ENCODE measurements at places on chromosomes 4 and X.

- DNase-seq: no peak
Measured at GRCh38 chr4:166315721-166316467, 442.9 kb downstream of the TLL1 start.

- no peak for DNase-seq
Measured at GRCh38 chrX:19987856-19988255, 3.0 kb downstream of the BCLAF3 start.

DNA sequence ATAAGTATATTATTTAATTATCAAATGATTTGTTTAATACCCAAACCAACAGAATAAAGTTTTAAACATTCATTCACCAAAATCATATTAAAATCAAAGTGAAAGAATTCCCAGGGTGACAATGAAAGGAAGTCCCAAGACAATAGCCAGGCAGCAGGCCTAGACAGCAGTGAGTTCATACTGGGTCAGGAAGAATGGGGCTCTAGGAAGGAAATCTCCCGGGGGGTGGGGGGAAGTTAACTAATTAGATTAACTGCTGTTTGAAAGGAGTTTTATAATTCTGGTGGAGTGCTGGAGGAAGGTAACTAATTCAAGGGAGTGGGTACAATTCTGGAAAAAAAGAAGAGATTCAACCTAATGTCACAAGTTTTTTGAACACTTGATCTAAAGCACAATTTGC lies 104.1 kb downstream of the ZAR1 start:
- no peak for DNase-seq

DNA sequence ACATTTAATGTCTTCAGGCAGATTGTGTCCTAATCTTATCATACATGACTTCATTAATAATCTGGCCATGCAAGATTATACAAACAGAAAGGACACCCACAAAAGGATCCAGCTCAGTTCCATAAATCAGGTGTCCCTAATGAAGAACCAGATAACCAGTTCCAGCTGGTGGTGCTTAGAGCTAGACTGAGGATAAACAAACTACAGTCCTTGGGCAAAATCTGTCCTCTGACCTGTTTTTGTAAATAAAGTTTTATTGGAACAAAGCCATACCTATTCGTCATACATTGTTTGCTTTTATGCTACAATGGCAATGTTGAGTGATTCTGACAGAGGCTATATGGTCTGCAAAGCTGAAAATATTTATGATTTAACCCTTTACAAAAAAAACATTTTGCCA lies 199.5 kb downstream of the MID1IP1 start:
- DNase-seq: no peak

DNA sequence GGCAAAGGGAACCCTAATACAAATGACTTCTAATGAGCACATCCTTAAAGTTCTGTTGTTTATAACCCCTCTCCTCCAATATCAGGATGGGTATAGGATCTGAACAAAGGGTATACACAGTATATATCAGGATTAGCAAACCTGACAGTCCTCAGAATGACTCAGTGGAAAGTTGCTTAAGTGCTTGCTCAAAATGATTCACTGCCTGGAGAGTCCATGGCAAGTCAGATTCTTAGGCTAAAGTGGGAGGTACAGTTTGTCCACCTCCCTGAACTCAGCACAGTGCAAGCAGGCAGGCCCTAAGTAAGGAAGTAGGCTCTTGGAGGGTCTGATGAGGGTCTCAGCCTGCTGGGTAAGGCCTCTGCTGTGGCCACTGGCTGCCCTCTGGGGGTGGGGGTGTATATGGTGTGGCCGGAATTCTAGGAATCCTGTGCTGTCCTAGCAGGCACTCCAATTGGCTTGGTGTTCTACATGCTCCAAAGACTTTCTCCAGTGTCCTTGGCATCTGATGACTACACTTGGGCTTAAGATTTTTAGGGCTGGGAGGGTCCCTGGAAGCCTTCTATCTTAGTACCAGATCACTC lies 54.3 kb downstream of the CHRDL1 start:
- no peak for DNase-seq

- no peak for DNase-seq
Measured at GRCh38 chr4:187362937-187363857, 632.4 kb upstream of the ZFP42 start.

GRCh38 chrX:48665991-48666390 lies 17.6 kb upstream of the WAS start:
- no peak for DNase-seq

GRCh38 chr4:93303440-93303839 lies 525.1 kb upstream of the ATOH1 start:
- DNase-seq: no peak

- no peak for DNase-seq
Measured at GRCh38 chr4:138693526-138693925, 322.1 kb upstream of the NOCT start.

GRCh38 chrX:133415276-133416105 lies at the start of gene GPC4:
Gene GPC4 (minus strand): TSS chrX:133415489. CDS start chrX:133414965, 524 bp downstream.
- DNase-seq: no peak

- no peak for DNase-seq
Measured at GRCh38 chr4:112185740-112186670, 40.8 kb downstream of the FAM241A start.

DNA sequence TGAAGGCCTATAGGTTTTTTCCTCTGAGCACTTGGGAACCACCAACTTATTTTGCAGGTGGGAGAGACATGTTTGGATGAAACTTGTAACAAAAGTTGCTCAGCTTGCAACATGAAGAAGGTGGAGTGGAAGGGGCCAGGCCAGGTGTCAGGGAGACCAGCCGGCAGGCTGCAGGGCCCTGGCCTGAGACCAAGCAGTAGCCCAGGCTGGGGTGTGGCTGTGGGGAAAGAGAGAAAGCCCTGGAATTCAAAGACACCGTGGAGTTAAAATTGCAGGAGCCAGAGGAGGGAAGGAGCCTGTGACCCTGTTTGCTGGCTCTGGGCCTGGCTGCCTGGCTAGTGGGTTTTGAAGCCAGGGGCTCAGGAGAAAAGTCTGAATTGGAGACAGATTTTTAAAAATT lies 43.4 kb downstream of the EFNB1 start:
- DNase-seq: no peak

- DNase-seq: no peak
Measured at GRCh38 chr4:27775156-27775555, 914.5 kb downstream of the STIM2 start.

GRCh38 chr4:142547974-142548373 lies 298.1 kb downstream of the INPP4B start:
- no peak for DNase-seq

GRCh38 chrX:150118476-150118875 lies 180.2 kb upstream of the EOLA2 start:
- DNase-seq: no peak

DNA sequence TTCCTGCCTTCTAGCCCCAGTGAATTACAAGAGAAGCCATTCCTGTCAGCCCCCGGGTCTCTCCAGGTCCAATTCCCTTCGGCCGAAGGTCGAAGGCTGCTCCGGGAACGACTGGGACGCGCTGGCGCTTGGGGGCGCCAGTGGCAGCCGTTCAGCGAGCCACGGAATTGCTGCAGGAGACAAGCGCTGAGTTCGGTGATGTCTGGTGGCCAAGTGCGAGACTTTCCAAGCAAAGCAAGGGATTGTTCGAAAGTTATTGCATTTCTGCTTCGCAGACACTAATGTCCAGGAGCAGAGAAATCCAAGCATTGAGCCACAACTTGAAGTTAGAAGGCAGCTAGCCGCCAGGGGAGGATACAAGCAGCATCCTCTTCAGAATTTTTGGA lies 1.1 kb upstream of the DKK2 start:
- peak; percentile 8 for DNase-seq

GRCh38 chr4:15100994-15101695 lies 98.9 kb downstream of the CPEB2 start:
- no peak for DNase-seq

DNA sequence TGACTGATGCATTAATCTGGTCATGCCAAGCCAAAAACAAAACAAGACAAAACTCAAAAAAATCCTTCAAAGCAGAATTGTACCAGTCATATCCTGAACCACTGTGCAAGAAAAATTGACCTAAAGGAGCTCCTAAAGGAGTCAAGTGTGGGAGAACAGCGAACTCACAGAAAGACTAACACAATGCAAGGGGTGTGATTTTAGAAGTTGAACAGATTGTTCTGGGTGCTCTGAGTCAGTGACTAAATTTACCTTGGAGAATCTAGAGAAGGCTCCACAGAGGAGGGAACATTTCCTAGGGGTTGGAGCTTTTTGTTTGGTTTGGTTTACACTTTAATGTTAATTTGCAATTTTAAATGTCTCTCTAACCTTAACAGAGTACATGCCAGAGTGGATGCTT lies 48.9 kb upstream of the PHF8 start:
- DNase-seq: no peak

GRCh38 chrX:20267931-20268701 lies 1.4 kb upstream of the RPS6KA3 start:
- DNase-seq: no peak

DNA sequence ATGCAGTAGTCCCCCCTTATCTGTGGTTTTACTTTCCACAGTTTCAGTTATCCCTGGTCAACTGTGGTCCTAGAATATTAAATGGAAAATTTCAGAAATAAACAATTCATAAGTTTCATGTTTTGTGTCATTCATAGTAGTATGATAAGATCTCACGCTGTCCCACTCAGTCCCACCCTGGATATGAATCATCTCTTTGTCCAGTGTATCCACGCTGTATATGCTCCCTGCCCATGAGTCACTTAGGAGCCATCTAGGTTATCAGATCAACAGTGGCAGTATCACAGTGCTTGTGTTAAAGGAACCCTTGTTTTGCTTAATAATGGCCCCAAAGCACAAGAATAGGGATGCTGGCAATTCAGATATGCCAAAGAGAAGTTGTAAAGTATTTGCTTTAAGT lies 16.2 kb upstream of the SYTL4 start:
- DNase-seq: no peak

DNA sequence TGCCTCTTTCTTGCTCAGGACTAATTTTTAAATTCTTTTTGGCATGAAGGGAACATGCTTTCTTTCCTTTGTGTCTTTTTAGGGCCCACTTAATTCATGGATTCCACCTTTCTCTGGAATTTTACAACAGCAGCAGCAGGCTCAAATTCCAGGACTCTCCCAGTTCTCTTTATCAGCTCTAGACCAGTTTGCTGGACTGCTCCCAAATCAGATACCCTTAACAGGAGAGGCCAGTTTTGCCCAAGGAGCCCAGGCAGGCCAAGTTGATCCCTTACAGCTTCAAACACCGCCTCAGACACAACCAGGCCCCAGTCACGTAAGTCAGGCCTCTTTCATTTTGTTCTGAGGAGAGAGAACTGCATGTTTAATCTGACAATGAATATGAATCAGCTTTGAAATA lies 2.3 kb downstream of the ODAM start:
- no peak for DNase-seq

DNA sequence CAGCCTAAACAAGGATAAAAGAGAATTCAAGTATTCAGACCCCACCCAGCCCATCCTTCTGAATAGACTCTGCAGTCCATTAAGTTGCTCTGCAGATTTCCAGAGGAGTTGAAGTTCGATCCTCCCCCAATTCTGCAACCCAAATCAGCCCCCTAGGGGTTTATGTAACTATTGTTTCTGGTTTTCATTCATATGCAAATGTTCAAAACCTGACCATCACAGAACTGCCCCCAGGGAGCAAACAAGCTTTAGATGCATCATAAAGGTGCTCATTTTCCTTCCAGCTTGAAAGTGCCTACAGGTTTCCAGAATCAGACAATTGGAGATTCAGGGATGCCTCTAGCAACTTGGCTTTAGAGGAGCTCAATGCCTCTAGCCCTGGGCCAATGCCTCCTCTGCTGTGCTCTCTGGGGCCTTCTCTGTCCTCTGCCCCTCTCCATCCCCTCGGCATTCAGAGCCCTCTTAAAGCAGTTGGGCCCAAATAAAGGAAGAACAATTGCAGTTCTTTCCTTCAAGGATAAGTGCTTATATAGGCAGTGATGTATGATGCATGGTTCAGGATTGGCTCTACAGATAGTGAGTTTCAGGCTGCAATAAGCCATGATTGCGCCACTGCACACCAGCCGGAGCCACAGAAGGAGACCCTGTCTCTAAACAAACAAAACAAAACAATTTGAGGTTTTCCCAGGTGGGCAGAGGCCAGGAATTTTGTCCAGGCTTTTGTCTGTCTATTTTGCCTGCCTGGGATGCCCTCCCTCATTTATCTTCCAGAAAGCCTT lies 23.5 kb upstream of the SPINK2 start:
- no peak for DNase-seq

- DNase-seq: no peak
Measured at GRCh38 chr4:62899646-62900364, 1509.4 kb downstream of the TECRL start.

GRCh38 chr4:36549252-36549651 lies 267.8 kb downstream of the DTHD1 start:
- no peak for DNase-seq

- DNase-seq: no peak
Measured at GRCh38 chr4:90996813-90997212, 869.6 kb downstream of the CCSER1 start.

GRCh38 chr4:109303140-109303496 lies 660 bp upstream of the COL25A1 start:
- DNase-seq: no peak

GRCh38 chrX:22313766-22314165 lies 41.1 kb downstream of the CBLL2 start:
- DNase-seq: no peak

DNA sequence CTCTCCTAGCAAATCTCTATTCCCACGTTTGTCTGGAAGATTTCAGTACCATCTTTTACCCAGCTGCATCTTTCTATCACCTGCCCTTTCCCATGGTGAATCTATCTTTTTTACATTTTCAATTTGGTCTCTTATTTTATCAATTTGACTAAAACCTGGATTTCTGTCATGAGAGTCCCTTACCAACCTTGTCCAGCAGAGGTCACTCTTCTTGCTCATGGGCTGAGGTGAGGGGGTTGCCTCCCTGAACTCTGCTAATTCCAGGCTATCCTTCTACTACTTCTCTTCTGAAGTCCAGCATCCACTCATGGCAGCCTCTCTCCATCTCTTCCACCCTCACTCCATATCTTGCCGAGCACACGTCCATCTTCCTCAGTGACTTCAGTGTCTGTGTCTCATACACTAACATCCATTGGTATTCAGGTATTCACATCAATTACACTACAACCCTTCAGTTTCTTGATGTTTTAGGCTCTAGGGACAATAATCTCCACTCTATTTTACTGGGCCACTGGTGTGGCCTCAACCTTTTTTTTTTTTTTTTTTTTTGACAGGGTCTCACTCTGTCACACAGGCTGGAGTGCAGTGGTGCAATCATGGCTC lies 17.8 kb upstream of the ZNF827 start:
- DNase-seq: peak; percentile 26
